ENCODE measurements at places on chromosomes 5 and 9.

DNA sequence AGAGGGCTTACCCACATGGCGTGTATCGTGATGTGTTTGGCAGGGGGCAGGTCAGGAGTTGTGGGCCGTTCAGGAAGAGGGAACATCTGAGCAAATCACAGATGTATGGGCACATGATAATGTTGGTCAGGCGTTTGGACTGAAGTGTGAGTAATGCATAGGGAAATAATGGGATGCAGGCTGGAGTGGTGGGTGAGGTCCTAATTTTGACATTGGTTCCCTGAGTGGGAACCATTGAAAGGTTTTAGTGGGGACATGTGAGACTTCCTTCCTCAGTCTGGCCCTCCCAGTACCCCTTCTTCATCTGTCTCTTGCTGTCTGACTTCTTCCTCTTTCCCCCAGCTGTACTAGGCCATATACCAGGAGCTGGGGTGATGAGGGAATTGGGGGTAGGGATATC lies 7.6 kb downstream of the OTULIN start:
- DNase-seq: no peak

GRCh38 chr5:180803181-180804128 lies 849 bp upstream of the MGAT1 start:
- DNase-seq: peak; percentile 58

- DNase-seq: no peak
These were observed 439 bp downstream of the SSBP2 start for GRCh38 chr5:81750308-81751008.

- no peak for DNase-seq
These were observed 298.0 kb upstream of the PAPPA start for GRCh38 chr9:115855458-115856133.

- no peak for DNase-seq
These were observed 118.6 kb downstream of the SEMA6A start for GRCh38 chr5:116456036-116456435.

DNA sequence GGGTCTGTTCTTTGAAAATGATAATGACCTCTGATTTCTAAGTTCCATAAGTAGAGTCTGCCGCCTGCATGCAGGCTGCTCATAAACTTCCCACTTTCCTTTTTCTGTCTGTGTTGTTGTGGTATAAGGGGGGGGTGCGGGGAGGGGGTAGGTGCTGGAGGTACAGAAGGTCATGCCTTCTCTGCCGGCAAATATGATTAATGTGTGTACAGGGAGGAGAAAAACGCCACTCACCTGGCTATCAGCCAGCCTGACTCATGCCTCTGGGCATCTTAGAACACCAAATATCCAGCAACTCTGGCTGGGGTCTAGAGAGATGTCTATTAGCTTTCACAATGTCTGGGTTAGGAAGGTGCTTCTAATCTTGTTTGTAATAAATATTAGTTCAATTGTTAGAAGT lies 128.3 kb downstream of the EFNA5 start:
- DNase-seq: no peak

DNA sequence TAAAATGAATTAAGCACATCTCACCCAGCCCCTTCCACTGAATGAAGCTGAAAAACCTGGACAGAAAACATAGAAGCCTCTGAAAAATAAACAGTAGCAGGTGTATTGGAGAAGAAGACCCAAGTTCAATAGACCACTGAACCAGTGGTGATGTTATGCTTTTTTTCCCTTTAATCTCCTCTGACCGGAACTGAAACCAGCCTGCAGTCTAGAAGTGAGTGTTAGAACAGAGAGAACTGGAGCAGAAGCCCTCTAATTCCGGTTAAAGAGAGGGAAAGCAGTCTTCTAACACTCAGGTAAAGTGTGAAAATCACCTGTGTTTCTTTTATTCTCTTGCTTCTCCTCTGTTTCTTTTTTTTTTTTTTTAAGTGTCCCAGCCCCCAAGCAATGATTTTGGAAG lies 83.5 kb upstream of the CCL21 start:
- no peak for DNase-seq

GRCh38 chr5:37717613-37718431 lies 122.0 kb downstream of the GDNF start:
- no peak for DNase-seq

DNA sequence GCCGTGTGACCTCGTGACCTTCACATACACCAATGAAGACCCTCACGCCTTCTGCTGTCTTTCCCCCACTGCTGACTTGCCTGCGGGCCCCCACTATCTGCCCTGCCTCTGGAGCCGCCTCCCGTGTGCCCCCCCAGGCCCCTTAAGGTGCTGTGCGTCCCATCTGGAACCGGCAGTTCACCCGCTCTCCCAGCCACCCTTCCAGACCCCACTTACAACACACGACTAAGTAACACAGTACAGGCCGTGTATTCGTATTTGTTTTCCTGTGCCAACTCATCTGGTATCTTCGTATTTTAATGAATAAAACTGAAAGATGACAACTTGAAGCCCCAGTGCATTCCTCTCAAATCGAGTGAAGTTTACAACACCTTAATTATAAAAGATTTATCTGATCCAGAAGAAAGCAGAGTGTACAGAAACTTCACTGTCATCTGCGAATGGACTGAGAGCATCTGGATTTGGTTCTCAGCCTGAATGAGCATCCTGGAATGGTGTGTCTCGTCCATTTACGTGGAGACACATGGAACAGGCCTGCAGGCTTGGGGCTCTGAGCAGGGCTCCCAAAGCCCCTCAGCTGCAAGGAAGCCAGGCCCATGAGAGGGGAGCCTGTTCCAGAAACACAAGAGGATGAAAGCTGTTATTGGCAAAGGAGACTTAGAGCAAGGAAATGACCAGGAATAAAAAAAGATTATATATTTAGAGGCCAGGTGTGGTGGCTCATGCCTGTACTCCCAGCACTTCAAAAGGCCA lies 21.9 kb upstream of the TERT start:
- DNase-seq: no peak

DNA sequence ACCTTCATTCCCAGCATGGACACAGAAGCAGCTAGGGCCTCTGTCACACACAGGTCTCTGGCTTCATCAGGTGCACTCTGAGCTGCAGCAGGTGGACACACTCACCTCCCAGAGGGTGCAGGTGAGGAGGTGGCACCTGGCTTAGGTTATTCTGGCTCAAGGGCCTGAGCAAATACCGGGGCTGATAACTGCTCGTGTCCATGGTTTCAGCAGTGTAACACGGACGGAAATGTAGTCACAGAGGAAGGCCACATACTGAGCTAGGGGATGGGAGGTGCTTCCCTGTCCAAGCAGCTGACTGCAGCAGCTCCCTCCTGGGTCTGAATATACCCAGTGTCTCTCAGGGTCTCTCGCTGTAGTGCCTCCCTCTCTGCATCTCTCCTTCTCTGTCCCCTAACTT lies 5.7 kb downstream of the PHF2 start:
- DNase-seq: no peak

DNA sequence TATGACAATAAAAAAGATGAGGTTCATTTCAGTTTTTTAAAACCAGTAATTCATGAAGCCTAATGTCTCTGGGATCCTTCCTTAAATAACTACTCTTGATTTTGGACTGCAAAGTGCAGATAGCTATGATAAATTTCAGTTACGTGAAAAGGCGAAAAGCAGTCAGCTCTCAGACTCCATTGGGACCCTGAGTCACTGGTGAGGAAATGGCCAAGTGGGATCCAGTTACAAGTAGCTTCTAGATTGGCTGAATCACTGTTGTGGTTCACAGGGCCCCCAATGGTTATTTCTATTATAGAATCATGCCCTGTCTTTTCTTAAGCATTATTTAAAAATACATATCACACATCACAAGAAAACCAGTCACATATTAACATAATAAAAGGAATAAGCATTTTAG lies 31.1 kb upstream of the PPP3R2 start:
- no peak for DNase-seq

DNA sequence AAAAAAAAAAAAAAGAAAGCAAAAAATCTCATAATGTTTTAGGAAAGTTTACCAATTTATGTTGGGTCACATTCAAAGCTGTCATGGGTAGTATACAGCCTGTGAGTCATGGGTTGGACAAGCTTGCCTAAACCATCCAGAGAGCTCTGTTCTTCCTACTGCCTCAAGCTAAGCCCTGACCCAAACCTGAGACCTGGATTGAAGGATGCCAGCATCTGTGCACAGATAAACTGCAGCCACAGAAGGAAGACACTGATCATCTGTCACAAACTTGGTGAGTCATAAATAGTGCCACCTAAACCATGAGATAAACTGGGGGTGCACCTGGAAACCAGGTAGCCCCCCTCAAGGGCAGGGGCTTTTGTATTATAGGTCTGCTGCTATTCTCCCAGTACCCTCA lies 31.0 kb downstream of the CSF2 start:
- DNase-seq: no peak

GRCh38 chr9:86359151-86359879 lies 5.1 kb upstream of the TUT7 start:
- DNase-seq: no peak

DNA sequence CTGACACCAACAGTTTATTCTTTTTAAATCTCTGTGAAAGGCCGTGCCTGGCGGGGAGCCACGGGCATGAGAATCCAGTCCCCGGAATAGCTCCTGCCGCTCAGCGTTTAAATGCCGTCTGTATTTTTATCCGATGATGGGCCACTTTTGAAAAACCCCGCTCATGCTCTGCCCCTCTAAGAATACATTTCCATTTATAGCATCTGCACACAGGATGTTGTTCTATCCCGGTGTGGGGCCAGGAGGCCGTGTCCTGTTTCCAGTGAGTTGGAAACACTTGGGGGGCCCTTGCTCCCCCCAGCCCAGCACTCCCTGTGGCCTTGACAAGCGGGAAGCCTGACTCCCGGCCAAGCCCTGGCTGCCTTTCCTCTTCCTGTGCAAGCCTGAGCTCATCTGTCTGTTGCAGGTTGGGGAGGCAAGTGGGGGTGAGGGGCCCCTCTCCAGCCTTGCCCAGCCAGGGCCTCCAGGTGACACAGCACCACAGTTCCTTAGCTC lies 39.0 kb downstream of the ERGIC1 start:
- DNase-seq: no peak

DNA sequence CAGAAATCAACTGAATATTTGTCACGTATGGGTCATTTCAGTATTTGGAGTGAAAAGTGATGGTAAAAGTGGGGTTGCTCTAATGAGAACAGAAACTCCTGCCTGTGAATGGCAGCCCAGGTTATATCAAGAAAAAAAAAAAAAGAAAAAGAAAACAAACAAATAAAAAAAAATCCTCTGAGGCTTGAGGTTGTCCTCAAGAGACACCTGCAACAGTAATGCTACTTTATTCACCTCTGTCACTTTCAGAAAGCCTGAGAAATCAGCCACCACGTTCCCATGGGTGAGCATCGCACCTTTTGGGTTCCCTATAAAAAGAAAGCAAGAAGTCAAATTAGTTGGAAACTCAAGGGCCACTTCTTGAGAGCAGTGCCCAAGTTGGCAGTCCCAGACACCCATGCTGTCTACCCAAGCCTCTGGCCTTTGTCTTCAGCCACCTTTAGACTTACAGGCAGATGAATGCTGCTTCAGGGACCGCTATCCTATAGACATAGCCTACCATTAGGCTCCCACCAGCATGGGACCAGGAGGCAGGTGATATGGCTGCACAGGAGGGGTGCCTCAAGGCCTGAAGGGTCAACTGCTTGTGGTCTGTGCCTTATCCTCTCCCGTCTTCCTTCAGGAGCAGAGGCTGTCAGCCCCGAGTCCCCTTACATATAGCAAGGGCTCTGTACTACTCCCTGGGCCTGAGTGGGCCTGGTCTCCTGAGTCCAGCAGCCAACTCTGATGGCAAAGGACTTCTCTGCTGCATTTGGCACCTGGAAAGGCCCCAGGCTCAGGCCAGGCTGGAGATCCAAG lies 31.1 kb upstream of the MEIKIN start:
- no peak for DNase-seq

GRCh38 chr9:107866711-107867311 lies 377.2 kb upstream of the KLF4 start:
- DNase-seq: no peak

- no peak for DNase-seq
These were observed 81.6 kb upstream of the TNFAIP8 start for GRCh38 chr5:119274030-119274766.

- DNase-seq: no peak
These were observed 51.0 kb downstream of the TMEM245 start for GRCh38 chr9:109068764-109069163.

- no peak for DNase-seq
These were observed 19.0 kb upstream of the FER start for GRCh38 chr5:108728566-108729241.

GRCh38 chr5:90112033-90112692 lies 297.4 kb downstream of the CETN3 start:
- no peak for DNase-seq

- DNase-seq: no peak
These were observed 72.3 kb upstream of the STARD4 start for GRCh38 chr5:111584651-111585050.

DNA sequence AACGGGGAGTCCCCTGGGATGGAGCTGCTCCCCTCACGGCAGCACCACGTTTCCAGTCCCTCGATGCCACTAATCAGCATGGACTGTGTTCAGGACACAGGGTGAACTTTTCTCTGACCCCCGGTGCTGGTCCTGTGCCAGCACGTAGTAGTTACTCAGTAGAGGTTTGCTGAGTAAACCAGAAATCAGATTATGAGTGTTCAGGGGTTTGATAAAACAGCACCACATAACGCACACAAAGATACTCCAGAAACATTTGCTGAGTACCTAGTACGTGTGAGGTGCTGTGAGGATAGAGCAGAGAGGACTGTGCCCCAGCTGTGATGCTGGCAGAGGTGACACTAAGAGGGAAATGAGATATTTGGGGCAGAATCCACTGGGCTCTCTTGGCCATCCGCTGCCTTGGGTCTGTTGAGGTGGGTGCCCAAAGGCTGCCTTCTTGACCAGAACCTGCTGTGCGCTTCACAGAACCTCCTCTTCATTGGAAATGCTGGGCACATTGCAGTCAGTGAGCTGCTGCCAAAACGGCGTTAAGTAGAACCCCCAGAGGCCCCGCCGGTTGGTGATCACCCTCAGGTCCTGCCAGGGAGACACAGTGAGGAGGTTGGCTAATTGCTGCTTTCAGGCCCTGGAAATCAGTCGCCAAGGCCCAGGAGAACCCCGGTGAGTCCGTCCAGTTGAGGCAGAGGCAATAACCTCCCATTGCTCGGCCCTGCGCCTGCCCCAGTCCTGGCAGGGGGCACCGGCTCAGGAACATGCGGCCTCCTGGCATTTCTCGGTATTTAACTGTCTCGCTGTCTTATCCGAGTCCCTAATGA lies 49.4 kb downstream of the NEURL1B start:
- no peak for DNase-seq

GRCh38 chr5:109053995-109054417 lies 306.3 kb downstream of the FER start:
- no peak for DNase-seq

DNA sequence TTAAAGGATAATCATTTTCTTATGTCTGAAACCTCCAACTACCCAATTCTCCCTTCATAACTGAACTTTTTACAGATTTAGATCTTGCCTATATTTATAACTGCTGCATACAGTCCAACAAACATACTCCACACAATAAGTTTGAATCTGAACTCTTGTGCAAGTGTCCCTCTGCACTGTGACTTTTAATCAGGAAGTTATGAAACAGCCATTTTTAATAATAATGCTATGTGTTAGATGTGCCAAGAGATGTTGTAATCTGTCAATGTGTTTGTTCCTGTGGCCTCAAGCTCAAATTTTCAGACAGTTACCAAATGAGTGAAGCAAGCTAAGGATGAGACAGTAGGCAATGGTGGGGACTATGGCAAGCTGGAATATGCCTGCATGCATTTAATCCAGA lies 57.6 kb upstream of the MTAP start:
- DNase-seq: no peak

- DNase-seq: no peak
These were observed 672.8 kb downstream of the ACTL7B start for GRCh38 chr9:108182950-108183381.
